NCI-H446 (cell line): ENCODE measurements at places on chromosomes 6 and 20.

GRCh38 chr20:50415516-50416268, 94.5 kb upstream of the PTPN1 start:
- no peak for DNase-seq

DNA sequence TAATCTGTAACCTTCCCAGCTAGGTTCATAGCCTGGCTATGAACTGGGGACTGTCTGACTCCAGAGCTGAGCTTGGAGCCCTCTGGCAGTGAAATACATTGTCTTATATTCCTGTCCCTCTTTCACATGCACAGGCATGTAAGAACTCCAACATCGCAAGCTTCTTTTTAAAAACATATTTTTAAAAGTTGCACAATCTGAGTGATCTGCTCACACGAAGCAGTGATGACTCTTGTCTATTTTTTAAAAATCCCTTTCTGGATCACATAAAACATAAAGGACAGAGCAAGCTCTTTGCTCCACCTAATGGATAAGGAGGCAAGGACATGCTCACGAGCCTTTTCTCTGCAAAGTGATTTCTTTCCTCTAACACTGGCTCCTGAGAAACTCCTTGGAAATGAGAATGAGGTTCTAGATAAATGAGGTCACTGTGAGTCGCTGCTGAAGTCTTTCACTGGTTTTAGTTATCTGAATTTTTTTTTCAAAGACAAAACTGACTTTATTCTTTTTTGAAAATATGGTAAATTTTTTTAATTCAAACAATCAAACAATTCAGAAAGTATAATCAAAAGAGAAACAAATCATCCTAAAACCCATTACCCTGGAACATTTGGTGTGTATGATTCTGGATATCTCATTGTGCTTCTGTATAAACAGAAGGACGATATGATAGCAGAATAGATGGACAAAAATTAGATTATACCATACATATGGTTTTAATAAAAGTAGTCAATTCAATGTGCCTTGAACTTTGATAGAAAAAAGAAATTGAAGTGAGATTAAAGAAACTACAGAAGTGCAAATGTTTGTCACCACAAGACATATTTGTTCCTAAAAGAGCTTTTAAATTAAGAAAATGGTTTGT, 30.8 kb downstream of the IL20RA start:
- peak; percentile 54 for DNase-seq

DNA sequence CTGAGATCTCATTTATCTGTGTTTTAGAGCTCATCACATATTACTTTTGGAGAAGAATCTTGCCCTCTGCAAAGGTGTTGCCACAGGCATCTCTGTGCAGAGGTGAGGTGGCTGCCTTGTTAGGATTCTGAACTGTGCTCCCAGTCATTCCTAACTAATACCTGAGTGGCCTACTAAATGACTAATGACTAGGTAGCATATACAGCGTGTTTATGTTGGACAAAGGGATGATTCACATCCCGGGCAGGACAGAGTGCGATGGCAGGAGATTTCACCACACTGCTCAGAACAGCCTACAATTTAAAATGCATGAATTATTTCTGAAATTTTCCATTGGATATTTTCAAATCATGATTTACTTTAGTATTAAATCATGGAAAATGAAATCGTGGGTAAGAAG, 23.1 kb upstream of the CGA start:
- no peak for DNase-seq

- no peak for DNase-seq
Observed at GRCh38 chr20:62675156-62675876, 33.0 kb downstream of the SLCO4A1 start.

DNA sequence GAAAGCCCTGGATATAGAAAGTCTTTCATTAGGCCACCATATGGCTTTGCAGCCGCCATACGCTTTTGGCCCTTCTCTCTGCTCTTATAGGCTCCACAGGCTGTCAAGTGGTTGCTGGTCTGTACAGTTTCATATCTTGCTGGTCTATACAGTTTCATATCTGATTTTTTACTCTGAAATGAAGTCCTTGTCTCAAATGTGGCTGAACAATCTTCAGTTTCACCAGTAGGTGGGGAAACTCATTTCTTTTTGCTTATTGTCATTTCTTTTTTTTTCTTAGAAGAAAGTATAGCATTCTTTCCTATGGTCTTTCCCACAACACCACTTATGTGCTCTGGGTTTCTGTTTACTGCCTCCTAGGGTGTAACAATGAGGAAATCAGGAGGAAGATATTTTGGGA, 771.4 kb upstream of the MMS22L start:
- DNase-seq = peak; percentile 52

DNA sequence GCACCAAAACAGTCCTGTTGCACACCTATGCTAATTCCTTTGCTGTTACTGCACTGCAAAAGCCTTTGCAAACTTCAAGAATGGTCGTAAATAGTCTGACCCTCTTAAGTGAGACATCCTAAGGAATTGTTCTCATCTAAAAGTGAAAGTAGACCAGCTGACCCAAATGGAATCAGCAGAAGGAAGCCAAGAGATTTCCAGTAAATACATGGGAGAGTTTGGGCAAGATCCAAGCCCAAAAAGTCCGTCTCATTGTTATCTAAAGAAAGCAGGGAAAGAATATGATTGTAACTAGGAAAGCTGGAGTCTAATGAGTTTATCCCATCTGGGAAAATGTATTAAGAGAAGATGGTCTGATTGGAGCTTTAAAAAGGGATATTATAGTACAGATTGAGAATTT, 43.0 kb upstream of the HIVEP1 start:
- DNase-seq = no peak

DNA sequence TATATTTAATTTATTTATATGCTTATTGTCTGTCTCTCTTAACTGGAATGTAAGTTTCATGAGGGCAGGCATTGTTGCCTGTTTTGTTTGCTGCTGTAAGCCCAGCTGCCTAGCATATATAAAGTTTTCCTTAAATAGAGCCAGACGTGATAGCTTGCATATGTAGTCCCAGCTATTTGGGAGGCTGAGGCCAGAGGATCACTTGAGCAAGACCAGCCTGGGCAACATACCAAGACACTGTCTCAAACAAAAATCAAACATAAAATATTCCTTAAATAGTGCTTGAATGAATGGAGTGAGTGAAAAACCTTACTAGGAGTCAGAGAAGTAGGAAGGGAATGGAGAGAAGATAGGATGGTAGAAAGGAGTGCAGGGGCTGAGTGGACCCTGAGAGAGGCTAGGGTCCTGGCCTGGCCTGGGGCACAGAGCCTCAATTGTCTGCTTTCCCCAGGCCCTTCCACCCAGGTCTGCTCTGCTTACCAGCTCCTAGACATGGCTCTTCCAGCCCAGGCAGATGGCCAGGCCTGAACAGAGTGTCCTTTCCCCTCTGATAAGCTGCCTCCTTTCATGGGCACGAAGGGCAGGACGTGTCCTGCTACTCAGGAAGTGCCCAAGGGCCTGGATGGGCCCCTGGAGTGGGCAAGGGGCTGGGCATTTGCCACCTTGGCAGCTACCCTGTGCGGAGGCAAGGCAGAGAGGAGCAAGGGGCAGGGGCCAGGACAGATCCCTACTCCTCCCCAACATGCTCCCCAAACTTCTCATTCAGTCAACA, 17.7 kb upstream of the BAK1 start:
- no peak for DNase-seq

DNA sequence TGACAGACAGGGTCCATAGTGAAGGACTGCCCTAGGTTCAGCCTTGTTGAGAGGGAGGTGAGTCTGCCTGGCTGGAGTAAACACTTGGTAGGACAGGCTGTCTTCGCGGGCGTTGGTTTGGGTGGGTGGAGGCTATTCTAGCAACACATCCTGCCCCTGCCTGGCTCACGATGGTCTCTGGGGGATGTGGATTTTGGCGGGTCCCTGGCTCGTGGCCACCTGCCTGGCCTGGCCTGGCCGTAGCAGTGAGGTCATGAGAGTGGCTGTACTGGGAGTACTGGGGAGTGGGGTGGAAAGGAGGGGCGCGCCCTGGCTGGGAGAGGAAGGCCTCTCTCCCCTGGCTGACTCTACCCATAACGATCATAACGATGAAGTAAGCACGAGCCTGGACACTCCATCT, 30.2 kb upstream of the MRPS18A start:
- no peak for DNase-seq

- DNase-seq = peak; percentile 54
Observed at GRCh38 chr20:52748990-52749389, 223.2 kb upstream of the TSHZ2 start.

DNA sequence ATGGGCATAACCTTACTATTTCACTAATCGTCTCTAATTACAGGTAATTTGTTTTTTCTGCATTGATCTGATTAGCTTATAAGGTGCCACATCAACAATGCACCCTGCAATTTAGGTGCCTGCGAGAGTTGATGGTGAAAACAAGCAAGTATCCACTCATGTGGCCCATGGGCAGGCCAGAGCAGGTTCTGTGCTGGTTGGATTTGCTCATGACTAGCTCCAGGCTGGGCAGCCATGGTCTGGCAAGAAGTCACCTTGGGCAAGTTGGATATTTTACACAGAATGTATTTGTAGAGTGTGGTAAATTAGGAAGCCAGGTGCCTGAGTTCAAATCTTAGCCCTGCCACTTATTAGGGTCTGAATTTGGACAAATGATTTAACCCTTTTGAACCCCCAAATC, 25.3 kb downstream of the RAB44 start:
- no peak for DNase-seq

- no peak for DNase-seq
Observed at GRCh38 chr6:128168244-128168643, 267.4 kb upstream of the THEMIS start.

DNA sequence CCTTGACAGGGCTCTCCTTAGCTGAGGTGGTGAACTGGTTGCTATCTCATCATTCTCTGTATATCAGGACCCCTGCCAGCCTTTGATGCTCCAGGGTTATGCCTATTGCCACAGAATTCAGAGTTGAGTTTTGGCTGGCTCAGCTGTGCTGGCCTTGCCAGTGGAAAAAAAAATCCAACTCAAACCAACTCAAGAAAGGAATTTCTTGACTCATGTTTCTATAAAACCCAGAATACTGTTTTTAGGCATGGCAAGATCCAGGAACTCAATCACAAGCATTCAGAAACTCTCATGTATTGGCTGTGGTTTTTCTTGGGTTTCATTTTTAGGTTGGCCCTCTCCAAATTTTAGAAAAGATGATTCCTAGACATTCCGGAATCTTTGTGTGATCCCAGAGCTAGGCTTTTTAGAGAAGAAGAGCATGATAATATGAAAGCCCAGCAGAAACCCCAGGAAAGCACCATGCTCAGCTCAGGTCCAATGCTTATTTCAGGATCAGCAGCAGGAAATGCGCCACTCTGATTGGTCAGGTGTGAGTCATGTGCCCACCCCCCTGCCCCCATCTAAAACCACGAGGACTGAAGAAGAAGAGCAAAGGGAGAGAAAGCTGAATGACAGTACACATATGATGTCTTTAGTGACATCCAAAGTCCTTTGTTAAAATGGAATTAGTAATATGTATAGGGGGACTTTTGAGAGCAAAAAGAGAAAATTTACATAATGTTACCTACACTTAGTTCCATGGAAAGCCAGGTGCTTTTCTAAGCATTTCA, 122.9 kb downstream of the RNF144B start:
- no peak for DNase-seq

DNA sequence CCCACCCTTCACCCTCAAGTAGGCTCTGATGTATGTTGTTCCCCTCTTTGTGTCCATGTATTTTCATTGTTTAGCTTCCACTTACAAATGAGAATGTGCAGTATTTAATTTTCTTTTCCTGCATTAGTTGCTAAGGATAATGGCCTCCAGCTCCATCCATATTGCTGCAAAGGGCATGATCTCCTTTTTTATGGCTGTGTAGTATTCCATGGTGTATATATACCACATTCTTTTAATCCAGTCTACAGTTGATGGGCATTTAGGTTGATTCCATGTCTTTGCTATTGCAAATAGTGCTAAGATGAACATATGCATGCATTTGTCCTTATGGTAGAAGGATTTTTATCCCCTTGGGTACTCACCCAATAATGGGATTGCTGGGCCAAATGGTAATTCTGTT, 35.9 kb upstream of the COL9A1 start:
- no peak for DNase-seq

- DNase-seq = no peak
Observed at GRCh38 chr20:57806476-57806875, 96.7 kb upstream of the PMEPA1 start.

GRCh38 chr6:125294925-125295324, 6.8 kb downstream of the HDDC2 start:
- peak; percentile 76 for DNase-seq

GRCh38 chr20:39916236-39916765, 772.7 kb downstream of the MAFB start:
- DNase-seq = no peak

DNA sequence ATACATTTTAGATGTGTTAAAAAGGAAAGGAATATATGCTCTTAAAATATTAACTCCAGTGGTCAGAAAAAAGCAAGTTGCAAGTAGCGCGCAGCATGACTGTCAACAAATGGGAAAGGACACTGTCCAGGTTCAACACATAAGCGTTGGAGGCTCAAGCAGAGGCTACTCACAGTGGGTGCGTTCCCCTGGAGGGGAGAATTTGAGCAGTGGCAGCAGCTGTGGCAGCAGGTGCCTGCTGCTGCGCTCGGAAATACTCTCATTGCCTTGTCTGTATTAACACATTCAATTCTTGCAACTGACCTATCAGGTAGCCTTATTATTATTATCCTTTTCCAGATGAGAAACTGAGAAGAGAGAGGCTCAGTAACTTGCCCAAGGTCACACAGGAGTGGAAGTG, 21.9 kb upstream of the CCN6 start:
- DNase-seq = no peak

DNA sequence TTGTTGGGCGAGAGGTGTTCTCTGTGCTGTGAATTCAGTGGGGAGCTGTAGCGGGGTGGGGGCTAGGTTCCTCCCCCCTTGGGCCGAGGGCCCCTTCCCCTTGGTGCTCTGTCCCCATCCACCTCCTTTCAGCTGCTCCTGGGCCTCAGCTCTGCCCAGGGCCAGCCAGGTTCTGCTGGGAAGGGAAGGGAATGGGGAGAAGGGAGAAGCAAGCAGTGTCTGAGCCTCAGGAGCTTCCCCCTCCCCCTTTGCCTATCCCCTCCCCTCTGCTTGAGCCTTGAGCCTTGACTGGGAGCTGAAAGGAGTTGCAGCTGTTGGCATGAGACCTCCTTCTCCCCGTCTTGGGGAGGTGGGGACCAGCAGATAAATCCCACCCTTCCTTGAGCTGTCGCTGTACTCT, 576 bp upstream of the RRP36 start:
- DNase-seq = no peak

GRCh38 chr20:3420211-3420707, 12.8 kb upstream of the DNAAF9 start:
- peak; percentile 61 for DNase-seq
